ENCODE measurements at places on chromosomes 13 and 19.

DNA sequence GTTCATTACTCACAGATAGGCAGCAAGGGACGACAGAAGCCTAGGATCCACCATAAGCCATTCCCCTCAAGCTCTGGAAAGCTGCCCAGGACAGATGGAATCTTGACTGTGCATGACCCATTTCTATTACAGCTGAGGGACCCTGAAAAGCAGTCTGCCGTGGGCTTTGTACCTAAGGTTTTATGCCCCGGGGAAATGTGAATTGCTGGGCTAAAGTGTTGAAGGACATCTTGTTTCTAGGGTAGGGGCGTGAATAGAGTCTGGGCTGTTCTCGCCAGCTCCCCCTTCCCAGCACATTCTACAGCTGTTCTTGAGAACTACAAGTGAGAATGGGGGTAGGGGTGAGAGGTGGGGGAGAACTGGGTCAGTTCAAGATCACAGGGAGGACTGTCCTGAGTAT lies 53.6 kb upstream of the TMTC4 start:
- DNase-seq: no peak

- no peak for DNase-seq
These were observed 131.3 kb downstream of the B3GLCT start for GRCh38 chr13:31331068-31331467.

- no peak for DNase-seq
These were observed 36.2 kb downstream of the ERCC5 start for GRCh38 chr13:102881819-102882686.

GRCh38 chr13:34376483-34376882 lies 558.5 kb downstream of the RFC3 start:
- no peak for DNase-seq

GRCh38 chr13:21242236-21242635 lies 65.8 kb downstream of the MRPL57 start:
- no peak for DNase-seq

DNA sequence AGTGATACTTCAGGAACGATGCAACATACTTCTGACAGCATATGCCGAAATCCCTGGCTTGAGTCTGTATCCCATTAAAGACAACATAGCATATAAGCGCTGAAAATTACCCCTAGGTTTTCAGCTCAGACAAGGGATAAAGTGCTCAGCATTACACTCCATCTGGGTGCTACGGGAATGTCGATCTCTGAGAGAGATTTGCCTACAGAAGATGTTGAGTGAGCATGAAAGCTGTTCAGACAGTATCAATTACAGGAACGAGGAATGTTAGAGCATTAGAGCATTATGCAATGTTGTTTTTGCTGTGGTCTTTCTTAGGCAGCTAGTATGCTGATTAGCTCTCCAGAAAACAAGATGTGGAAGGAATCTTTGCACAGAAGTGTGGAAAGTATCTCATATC lies 484.5 kb downstream of the LIG4 start:
- DNase-seq: no peak

- no peak for DNase-seq
These were observed 15.7 kb upstream of the SUPT20H start for GRCh38 chr13:37075164-37075563.
